ENCODE measurements at places on chromosomes 1 and 21.

DNA sequence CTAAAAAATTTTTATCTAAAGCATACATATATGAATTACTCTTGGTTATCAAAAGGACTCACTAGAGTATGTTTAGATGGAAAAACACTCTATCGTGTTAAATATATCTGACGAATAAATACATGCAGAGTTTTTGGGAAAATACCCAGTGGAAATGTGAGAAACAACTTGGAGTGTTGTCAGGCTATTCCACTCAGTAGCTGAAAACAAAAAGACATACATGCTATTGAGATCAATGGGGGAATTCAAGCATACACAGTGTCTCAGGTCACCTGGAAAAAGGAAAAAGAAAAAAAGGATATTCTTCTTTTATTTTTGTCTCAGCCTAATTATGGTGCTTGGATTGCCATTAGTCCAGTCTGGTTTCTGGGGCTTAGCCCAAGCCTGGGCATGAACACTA, 247.0 kb upstream of the LYPLAL1 start:
- DNase-seq = no peak

GRCh38 chr21:39050841-39051587, 132.2 kb downstream of the PSMG1 start:
- DNase-seq = no peak

DNA sequence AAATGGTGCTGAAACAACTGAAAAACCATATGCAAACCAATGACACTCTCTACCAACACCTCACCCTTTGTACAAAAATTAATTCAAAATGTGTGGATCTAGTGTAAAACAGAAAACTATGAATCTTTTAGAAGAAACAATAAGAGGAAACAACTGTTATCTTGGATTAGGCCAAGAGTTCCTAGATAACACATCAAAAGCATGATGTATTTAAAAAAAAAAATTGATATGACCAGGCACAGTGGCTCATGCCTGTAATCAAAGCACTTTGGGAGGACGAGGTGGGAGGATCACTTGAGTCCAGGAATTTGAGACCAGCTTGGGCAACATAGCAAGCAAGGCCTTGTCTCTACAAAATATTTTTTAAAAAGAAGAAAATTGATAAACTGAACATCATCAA, 79.0 kb downstream of the EIF4G3 start:
- DNase-seq = no peak

DNA sequence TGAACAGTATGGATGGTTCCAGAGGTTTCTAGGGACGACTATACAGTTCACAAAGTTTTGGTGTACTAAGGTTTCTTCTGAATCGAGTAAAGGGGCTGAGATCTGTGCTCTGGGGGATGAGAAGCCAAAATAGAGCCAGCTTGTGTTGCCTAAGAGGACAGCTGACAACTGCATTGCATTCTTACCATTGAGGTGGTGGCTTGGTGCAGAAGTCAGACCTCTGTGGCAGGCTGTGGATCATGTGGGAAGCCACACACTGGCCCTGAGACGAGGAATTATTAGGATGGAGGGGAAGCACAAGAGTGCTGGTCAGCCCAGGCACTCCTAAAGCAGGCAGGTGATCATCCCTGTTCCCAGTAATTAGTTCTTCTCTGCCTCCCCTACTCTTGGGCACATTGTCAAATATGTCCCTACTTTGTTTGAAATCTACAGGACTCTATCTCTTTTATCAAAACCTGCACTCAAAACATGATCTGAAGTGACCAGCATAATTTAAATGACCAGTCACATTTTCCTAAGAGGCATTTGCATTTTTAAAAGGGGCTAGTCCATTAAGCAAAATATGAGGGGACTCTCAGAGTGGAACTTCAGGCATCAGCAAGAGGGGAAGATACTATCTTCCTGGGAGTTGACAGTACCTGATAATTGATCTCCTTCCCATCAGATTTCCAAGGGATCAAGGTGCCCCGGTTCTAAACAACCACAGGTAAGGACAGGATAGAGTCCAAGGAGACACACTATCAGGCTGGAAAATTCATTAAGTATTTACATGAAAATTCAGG, at the start of gene FCRLB:
FCRLB (plus strand) TSS at position 589 of the 782 bp plus-strand sequence. CDS start 1,129 bp downstream, outside the sequence.
- no peak for DNase-seq

- DNase-seq = no peak
These were observed 10.6 kb upstream of the NADK start for GRCh38 chr1:1788646-1789431.

DNA sequence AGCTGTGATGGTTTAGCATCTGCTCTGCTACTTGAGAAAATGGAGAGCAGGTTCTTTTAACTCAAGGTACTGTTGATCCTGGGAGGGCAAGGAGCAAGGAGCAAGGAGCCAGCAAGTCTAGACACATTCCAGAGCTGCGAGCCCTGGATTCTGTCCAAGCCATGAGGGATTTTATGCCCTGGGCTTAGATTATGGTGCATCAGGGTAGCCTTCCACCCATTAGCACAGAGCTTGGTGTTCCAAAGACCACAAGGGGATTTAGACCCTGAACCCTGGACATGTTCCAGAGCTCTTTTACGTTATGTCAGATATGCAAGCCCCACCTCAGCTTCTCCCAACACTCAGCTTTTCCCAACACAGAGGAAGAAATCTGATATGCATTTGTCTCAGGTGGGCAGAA, 2.0 kb upstream of the OR14I1 start:
- DNase-seq = no peak

DNA sequence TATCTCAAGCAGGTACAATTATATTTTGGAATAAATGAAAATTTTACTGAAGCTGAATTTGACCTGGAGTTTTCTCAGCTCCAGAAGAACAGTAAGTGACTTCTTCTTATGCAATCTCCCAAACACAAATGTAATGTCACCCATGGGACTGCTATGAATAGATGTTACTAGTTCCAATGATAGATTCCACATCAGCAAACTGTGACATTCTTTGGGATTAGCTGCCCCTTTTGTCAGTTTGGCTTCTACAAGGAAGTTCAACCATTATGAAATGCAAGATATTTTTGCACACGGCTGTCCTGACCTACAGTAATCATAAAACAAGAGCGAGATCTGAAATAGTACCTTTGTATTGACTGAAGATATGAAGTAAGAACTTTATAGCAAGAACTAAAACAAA, 27.8 kb upstream of the TSNAX start:
- DNase-seq = no peak

DNA sequence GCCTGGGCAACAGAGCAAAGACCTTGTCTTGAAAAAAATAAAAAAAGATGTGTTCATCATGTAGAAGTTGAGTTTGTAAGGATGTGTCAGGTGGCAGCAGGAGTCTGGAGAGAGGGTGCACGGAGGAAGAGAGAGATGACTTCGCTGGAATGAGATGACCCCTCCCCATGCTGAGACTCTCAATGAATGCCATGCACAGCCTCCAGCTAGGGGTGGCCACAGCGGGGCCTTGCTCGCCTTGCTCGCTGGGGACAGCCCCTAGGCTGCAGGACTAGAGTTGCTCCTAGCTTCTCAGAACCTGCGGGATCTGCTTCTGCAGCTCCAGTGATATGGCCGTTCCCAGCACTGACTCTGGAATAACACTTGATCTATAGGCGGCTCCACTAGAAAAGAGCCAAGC, 6.6 kb upstream of the C2CD2 start:
- DNase-seq = no peak

- DNase-seq = no peak
These were observed 44.3 kb downstream of the ZNF644 start for GRCh38 chr1:90977522-90977921.

DNA sequence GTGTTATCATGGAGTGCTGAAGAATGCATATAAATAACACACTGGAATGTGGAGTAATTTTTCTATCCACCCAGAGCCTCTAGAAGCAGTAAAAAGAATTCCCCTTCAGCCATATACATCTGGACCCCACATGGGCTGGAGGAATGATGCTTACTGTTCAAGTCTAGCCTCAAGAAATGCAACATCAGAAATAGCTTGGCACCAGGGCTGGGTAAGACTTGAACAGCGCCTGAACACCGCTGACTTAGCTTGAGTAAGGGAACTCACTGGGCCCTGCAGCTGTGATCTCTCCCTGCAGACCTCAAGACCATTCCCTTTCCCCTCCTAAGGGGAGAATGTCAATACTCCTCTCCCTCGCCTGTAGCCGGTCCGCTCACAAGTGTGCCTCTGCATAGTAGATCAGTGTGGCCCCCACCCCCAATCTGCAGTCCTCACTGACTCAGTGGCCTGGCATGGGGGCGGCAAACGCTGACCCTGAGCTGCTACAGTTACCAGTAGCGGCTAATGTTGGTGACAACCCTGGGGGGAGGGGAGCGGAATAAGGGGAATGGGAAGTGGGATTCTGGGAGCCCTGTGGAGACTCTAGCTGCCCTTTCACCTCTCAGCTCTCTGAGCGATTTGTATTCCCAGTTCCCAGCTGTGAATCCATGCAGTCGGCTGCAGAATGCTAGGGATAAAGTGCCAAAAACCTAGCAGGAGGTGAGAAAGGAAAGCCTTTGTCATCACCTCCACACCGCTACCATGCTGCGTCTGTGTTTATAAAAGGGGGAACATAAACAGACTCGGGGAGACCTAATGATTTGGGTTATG, 483.9 kb downstream of the DISC1 start:
- no peak for DNase-seq

DNA sequence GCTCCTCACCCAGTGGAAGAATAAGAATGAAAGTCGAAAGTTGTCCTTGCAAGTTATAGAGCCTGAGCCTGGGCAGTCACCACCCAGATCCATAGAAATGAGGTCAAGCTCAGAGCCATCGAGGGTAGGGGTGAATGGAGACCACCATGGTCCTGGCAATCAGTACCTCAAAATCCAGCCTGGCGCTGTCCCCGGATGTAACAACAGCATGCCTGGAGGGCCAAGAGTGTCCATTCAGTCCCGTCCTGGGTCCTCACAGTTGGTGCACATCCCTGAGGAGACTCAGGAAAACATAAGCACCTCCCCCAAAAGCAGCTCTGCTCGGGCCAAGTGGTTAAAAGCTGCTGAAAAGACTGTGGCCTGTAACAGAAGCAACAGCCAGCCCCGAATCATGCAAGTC, 41.8 kb downstream of the PLPPR4 start:
- DNase-seq = no peak

DNA sequence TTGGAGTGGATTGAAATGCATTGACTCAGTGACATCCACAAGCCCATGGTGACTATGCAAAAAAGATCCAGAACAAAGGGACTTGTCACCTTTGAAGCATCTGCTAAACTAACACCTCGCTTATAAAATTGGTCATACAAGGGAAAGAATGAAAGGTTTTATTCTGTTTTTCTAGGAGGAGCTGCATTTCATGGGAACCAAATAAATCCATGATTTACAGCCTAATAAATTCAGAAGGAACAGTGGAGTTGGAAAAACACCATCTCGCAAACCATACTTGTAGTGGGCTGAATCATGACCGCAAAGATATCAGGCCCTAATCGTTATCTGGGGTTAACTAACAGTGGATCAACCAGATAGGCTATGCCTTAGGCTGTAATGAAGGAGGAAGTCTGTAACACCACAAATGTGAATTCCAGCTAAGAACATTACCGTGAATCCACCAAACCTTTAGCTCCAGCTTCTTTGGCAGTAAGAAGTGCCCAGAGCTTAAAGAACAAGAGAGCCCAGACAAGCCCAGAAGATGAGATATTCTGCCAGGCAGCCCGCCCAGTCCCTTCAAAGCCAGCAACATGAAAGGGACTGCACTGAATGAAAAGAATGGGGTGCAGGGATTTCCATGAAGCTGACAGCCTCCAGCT, 27.4 kb downstream of the RSPH1 start:
- no peak for DNase-seq

- DNase-seq = no peak
These were observed 1402.0 kb downstream of the MRPL39 start for GRCh38 chr21:24205319-24205718.

Data from activated naive CD8-positive, alpha-beta T cell treated with anti-CD3 and anti-CD28 coated beads, Interleukin-2, amount 10 ng/mL, durations not matched to agents 7 days and 5 days (primary cell).